Stimulated activated CD8-positive, alpha-beta memory T cell treated with anti-CD3 and anti-CD28 coated beads, Interleukin-15, amount 100 ng/mL, for 48 hours (primary cell): ENCODE measurements at places on chromosomes 7 and 10.

DNA sequence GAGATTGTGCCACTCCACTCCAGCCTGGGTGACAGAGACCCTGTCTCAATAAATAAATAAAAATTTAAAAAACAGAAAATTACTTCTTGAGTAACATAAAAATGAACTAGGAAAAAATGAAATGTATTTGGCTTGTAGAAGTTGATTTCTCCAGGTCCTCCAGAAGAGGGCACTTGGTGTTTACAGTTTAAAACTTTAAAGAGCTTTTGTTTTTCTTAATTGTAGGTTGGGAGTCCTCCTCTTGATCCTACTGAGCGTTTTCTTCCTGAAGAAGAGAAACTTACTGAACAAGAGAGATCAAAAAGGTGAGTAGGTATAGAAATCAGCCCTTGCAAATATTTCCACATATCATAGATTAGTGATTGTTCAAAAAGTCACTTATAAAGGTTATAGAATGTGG lies 16.2 kb downstream of the KIFBP start:
- no peak for DNase-seq

DNA sequence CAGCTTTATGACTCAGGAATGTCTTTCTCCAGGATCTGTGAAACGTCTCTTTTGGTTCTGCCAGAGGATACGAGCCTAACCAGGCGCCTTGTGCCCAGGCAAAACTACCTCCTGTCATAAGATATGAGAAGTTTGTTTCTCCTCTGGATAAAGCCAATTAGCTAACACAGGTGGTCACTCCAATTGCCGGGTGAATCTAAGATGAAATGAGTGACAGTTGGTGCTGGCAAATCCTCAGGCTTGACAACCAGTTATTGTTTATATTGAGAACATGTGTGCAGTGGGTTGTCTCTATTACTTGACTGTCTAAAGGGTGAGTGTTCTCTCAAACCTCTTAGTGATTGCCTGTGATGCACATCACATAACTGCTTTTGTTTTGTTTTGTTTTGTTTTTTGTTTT lies 449.1 kb downstream of the XPNPEP1 start:
- DNase-seq = no peak

DNA sequence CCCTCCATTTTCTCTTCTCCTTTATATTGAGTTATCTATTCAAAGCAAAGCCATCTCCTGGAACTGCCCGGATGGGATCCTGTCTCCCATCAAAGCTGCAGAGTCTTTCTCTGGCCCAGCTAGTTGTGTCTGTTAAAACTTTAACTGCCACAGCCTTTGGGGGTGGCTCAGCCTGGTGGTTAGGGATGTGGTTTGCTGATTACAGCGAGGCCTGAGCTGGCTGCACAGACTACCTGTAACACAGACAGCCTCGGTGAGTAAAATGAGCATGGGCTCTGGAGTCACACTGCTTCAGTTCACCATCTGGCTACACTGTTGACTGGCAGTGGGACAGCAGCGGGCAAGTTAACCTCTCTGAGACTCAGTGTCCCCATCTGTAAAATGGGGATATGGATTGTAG lies 18.4 kb upstream of the HABP2 start:
- DNase-seq = no peak

DNA sequence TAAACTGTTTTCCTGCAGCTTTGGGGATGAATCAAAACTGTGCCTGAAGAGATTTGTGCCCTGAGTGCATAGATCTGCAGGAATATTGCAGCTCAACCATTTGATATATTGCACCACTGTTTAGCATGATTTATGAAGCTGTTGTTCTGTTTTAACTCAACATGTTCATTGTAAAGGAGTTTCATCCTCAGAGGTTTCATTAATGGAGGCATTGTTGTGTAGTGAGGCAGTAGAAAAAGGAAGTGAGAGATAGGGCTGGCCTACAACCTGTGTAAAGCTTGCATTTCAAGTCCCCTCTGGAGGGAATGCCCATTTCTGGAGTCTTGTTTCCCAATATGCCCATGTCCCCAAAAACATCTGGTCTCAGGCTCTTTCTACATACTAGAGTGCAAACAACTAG lies 67.5 kb downstream of the DNAJC12 start:
- no peak for DNase-seq

- no peak for DNase-seq
Measured at GRCh38 chr10:121099592-121099991, 248.4 kb downstream of the WDR11 start.

- DNase-seq = no peak
Measured at GRCh38 chr7:140003913-140004382, 58.8 kb downstream of the PARP12 start.

GRCh38 chr7:143373255-143373794 lies 7.8 kb upstream of the ZYX start:
- DNase-seq = no peak

- DNase-seq = no peak
Measured at GRCh38 chr10:27794157-27794556, 48.5 kb upstream of the MKX start.

DNA sequence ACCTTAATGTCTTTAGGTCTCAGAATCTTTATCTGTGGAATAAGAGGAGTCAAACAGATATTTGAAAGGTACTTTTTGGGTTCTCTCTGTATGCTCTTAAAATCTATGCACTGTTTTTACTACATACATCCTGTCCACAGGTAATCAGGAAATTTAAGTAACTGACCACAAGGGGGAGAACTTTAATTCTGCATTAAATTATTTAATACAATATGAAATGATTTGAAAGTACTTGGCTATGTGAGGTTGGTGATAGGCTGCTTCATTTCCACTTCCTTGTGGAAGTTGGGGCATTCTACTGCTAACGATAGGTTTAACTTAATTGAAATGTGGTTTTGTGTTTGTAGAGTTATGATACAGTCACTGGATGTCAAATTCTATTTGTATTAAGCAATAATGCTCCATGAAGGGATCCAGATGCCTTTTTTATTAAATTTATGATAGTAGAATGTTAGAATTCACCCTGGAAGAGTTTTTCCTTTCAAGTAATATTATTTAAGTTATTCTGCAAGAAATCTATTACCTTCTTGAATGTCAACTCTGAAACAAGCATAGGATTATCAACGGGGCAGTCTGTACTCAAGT lies 6.0 kb downstream of the TEX47 start:
- DNase-seq = no peak

GRCh38 chr7:81158189-81158588 lies 239.3 kb upstream of the SEMA3C start:
- no peak for DNase-seq

- no peak for DNase-seq
Measured at GRCh38 chr10:30817541-30817940, 188.0 kb upstream of the LYZL2 start.

DNA sequence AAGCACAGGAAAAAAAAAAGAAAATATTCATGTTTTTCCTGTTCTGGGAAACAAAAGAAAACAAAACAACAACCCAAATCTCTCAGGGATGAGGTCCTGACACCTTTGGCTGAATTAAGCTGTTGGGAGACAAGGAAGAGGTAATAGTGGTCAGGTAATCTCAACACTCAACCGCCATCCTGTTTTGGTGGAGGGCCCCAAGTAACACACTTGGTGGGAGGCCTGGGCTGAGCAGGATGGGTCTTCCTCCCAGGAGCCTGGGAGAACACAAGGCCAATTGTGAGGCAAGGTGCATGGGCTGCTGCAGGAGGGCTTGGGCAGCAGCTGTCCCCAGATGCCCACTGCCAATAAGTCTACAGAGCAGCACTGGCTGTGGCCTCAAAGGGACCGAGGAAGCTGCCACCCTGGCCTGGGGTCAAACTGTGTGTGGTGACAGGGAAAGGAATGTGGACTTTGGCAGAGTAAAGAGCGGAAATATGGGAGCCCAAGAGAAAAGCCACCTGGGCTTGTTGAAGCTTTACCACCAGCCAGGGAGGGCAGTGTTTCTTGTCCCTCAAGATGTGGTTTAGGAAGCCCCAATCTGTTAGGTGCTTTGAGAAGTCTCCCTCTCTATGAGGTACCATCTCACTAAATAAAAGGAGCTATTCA lies 93.5 kb upstream of the SLC25A13 start:
- DNase-seq = no peak

GRCh38 chr10:76581506-76582256 lies 1055.9 kb downstream of the KCNMA1 start:
- no peak for DNase-seq

DNA sequence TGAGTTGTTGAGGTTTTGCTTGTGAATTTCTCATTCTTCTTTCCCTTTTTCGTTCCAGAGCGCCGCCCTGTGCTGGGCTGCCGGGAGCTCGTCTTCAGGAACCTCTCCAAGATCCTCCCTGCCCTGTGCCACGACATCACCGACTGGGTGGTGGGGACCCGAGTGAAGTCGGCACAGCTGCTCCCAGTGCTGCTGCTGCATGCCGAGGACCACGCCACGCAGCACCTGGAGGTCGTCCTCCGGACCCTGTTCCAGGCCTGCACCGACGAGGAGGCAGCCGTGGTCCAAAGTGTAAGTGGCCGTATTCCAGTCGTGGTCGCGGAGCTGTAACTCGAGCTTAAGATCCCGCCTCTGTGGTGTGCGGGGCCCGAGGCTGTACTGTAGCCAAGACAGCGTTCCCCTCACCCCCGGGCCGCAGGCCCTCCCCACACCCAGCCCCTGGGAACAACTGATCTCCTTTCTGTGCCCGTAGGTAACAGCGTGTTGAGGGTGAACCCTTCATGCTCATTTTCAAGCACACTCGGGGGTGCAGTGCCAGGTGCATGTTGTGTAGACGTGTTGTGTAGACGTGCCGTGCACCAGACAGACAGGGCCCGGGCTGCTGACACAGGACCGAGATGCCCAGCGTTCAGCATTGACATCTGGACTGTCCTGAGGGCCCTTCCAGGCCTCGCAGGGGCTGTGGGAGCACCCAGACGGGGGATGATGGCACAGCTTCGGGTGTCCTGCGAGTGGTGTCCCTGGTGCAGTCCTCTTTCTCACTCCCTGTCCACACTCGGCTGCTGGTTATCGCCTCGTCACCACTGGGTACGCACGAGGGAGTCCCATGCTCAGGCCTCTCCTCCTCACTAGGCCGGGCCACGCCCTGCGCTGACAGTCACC lies 27.7 kb upstream of the PRKAR1B start:
- no peak for DNase-seq

DNA sequence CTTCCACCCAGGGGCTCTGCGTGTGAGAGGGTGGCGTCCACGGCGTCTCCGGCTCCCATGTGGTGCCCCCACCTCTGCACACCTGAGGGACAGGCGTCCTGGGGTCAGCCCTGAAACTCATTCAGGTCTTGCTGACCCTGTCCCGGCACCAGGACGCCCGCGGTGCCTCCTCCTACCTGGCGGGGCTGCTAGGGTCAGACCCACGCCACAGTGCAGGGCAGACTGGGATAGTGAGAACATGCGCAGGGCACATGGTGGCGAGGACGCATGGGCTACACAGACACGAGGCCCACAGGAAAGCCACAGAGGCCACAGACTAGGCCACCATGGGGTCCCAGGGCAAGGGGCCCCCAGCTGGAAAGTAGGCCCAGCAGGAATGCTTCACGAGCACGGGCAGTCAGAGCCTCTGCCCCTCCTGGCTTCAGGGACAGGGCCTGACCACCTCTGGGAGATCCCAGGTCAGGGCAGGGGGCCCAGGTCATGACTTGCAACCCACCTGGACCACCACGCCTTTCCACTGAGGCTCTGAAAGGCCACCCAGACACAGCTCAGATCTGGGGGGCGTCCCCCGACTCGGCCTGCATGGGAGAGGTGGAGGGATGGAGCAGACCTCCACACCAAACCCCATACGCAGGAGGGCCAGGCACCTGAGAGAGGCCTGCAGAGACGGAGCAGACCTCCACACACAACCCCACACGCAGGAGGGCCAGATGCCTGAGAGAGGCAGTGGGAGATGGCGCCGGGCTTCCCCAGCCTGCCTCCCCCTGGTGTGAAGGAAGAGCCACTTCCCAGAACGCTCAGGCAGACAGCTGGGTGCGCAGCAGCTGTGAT lies 188.6 kb downstream of the ELFN1 start:
- DNase-seq = no peak

DNA sequence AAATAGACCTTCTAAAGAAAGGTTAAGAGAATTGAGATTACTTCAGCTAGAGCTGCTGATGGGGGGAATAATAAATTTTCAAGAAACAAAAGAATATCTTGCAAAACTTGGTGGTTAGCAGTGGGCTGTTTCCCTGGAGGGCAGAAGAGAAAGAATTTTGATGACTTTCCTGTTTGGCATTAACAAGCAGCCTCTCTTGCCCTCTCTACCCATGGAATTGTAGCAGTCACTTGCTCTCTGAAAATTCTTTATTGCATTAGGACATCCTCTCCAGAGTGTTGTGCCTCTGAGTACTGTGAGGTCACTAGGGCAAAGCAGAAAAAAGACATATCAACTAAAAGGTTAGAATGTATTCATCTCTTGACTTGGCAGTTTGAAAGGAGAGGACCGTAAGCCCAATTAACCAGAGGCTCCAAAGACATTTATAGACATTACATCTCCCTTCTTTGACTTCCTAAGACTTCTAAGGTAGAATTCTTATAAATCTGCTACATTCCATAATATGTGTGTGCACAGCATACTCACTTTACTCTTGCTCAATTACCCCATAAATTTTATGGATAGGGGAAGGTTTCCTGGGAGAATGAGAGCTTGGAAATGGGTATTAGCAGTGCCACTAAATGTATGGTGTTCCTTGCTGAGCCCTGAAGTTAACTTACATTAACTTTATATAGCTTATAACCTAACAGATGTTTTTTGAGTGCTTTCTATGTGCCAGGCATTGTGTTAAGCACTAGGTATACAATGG lies 215.3 kb downstream of the KIF20B start:
- DNase-seq = no peak

- DNase-seq = no peak
Measured at GRCh38 chr7:137909042-137909441, 62.3 kb upstream of the DGKI start.

GRCh38 chr7:129854401-129854800 lies 98.4 kb downstream of the UBE2H start:
- DNase-seq = no peak

DNA sequence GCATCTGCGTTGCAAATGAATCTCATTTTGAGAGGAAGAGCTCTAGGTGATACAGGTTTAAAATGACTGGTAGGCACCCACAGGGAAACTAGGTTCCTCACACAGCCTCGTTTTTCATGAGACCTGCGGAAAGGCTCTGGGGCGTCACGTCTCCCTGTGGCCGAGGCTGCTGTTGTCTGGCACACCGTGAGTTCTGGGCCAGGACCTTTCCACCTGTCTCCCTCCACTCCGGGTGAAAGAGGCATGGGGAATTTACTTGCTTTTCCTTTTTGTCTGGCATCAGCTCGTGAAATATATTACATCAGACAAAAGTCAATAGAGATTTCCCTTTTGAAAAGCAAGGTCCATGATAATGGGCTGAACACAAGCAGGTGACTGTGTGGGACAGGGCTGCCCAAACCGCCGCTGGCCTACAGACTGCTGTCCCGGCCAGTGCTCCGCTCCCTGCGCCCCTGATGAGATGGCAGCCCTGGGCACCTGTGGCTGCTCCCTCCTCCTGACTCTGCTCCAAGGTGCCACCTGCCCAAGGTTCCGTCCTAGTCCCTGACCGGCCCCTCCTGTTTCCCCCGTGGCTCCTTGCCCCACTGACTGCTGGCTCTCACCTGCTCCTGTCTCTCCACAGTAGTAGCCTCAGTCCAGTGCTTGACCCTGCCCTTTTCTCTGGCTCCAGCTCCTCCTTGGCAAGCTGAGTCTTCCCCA lies 109.6 kb downstream of the NKX6-2 start:
- no peak for DNase-seq
